GM18507 (cell line): ENCODE measurements at places on chromosomes 1 and 21.

GRCh38 chr21:14583629-14584255, 37.6 kb upstream of the SAMSN1 start:
- no peak for DNase-seq

GRCh38 chr1:178724376-178724727, 692 bp upstream of the RALGPS2 start:
- DNase-seq: no peak

- DNase-seq: no peak
Measured at GRCh38 chr1:209707308-209707707, 2.7 kb downstream of the HSD11B1 start.

GRCh38 chr21:38148046-38148445, 108.7 kb upstream of the KCNJ15 start:
- DNase-seq: no peak

- DNase-seq: no peak
Measured at GRCh38 chr1:221691261-221691660, 50.6 kb downstream of the DUSP10 start.

- DNase-seq: no peak
Measured at GRCh38 chr1:180003026-180003695, 48.6 kb downstream of the CEP350 start.

DNA sequence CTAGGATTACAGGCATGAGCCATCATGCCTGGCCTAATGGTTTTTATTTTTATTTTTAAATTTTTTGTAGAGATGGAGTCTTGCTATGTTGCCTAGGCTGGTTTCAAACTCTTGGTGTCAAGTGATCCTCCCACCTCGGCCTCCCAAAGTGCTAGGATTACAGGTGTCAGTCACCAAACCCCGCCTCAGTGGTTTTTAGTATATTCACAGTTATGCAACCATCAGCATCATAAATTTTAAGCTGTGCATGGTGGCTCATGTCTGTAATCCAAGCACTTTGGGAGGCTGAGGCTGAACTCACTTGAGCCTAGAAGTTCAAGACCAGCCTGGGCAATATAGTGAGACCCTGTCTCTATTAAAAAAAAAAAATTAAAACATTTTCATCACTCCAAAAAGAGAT, 28.6 kb downstream of the PIK3CD start:
- DNase-seq: no peak

GRCh38 chr1:58764294-58764978, 19.4 kb downstream of the JUN start:
- DNase-seq: no peak

DNA sequence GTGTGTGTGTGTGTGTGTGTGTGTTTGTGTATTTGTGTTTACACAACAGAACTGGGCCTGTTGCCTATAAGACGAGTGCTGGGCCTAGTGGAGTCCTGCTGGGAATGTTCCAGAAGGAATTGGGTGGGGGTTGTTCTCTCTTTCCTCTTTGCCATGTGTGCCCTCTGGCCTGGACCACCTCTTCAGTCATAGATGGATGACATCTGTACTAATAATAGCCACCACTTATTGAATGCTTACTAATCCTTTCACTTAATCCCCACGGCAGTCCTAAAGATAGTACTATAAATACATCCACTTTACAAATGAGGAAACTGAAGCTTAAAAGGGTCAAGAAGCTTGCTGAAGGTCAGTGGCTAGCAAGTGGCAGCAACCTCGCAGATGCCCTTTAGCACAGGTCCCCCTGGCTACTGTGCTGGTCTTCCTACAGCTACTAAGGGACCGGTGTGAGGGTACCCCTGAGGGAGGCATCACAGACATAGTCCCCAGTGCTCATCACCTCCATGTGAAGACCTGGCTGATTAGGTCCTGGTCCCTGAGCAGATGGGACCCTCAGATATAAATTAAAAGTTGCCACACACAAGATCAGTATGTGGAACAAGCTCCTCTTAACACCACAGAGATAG, 55.2 kb upstream of the KIF1B start:
- no peak for DNase-seq
